ENCODE measurements at places on chromosomes 3 and 15. TPM values are rescaled to one million over a fixed set of nuclear protein-coding genes. Genes with fewer than 3 reads are reported as not detected.

The CCDC54 gene
- not detected for total RNA-seq

The CCNL1 gene
- 219 TPM for total RNA-seq

The TPRG1 gene
- total RNA-seq = 0.99 TPM

The PLD1 gene
- 8.2 TPM for total RNA-seq

The ISLR2 gene
- total RNA-seq = not detected

The TMEM44 gene
- 14.9 TPM for total RNA-seq

The GOLGA6B gene
- not detected for total RNA-seq

The STRA6 gene
- 0.17 TPM for total RNA-seq

The MCF2L2 gene
- under 0.01 TPM for total RNA-seq

The SERPINI2 gene
- not detected for total RNA-seq

The CIAO2A gene
- 94.5 TPM for total RNA-seq

The P3H2 gene
- 4.6 TPM for total RNA-seq

The CHRNA5 gene
- under 0.01 TPM for total RNA-seq

The MASP1 gene
- total RNA-seq = 328 TPM

The IQCF5 gene
- total RNA-seq = not detected

The IL17RB gene
- total RNA-seq = 0.33 TPM

The PHLDB2 gene
- total RNA-seq = 43.4 TPM

The CEP19 gene
- 4.4 TPM for total RNA-seq

The ALCAM gene
- 168 TPM for total RNA-seq

The ROBO2 gene
- total RNA-seq = 1.5 TPM

The SPTSSB gene
- not detected for total RNA-seq

The MKRN3 gene
- total RNA-seq = under 0.01 TPM

The CELF6 gene
- total RNA-seq = 0.17 TPM

The IFRD2 gene
- 56.0 TPM for total RNA-seq

The IGSF11 gene
- 0.26 TPM for total RNA-seq

The ACTC1 gene
- total RNA-seq = 0.33 TPM

The CCR2 gene
- total RNA-seq = not detected

The CIDEC gene
- total RNA-seq = not detected

The LRRK1 gene
- total RNA-seq = 12.2 TPM

The ELP6 gene
- total RNA-seq = 20.0 TPM

The PATL2 gene
- 1.3 TPM for total RNA-seq

The CCDC39 gene
- total RNA-seq = under 0.01 TPM

The PLA2G4D gene
- not detected for total RNA-seq

The SERPINI1 gene
- 1.3 TPM for total RNA-seq

The FGF7 gene
- total RNA-seq = 488 TPM

The MEIS2 gene
- 31.0 TPM for total RNA-seq

The ZNF620 gene
- total RNA-seq = 1.3 TPM

The EFHB gene
- total RNA-seq = 1.0 TPM

The MST1R gene
- total RNA-seq = 1.5 TPM

The ESYT3 gene
- 0.51 TPM for total RNA-seq

The FAM98B gene
- total RNA-seq = 5.4 TPM

All from fibroblast of lung (primary cell).